ENCODE measurements at places on chromosomes 12 and 14.

GRCh38 chr12:122942637-122943036 is 23.6 kb downstream of the ABCB9 start:
- no peak for DNase-seq

- no peak for DNase-seq
Measured at GRCh38 chr14:61343471-61343870, 22.1 kb downstream of the PRKCH start.

GRCh38 chr14:104249706-104250105 is 111.3 kb downstream of the KIF26A start:
- no peak for DNase-seq

DNA sequence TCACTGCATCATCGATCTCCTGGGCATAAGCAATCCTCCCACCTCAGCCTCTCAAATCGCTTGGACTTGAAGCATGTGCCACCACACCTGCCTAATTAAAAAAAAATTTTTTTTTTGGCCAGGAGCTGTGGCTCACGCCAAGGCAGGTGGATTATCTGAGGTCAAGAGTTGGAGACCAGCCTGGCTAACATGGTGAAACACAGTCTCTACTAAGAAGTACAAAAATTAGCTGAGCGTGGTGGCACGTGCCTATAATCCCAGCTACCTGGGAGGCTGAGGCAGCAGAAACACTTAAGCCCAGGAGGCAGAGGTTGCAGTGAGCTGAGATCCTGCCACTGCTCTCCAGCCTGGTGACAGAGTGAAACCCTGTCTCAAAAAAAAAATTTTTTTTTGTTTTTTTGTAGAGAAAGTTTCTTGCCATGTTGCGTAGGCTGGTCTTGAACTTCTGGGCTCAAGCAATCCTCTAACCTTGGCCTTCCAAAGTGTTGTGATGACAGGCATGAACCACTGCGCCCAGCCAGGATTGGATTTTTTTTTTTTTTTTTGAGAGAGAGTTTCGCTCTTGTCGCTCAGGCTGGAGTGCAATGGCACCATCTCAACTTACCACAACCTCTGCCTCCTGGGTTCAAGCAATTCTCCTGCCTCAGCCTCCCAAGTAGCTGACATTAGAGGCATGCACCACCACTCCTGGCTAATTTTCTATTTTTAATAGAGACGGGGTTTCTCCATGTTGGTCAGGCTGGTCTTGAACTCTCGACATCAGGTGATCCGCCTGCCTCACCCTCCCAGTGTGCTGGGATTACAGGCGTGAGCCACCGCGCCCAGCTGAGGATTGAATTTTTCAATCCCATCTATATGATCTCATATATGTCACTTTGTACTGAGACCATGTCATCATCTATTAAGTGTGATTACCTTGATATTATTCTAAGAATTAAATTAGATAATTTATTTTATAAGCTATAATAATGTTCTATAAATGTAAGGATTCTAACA is 12.4 kb downstream of the SLC2A3 start:
- no peak for DNase-seq

GRCh38 chr14:58972233-58973017 is 216.0 kb upstream of the DAAM1 start:
- DNase-seq = no peak

DNA sequence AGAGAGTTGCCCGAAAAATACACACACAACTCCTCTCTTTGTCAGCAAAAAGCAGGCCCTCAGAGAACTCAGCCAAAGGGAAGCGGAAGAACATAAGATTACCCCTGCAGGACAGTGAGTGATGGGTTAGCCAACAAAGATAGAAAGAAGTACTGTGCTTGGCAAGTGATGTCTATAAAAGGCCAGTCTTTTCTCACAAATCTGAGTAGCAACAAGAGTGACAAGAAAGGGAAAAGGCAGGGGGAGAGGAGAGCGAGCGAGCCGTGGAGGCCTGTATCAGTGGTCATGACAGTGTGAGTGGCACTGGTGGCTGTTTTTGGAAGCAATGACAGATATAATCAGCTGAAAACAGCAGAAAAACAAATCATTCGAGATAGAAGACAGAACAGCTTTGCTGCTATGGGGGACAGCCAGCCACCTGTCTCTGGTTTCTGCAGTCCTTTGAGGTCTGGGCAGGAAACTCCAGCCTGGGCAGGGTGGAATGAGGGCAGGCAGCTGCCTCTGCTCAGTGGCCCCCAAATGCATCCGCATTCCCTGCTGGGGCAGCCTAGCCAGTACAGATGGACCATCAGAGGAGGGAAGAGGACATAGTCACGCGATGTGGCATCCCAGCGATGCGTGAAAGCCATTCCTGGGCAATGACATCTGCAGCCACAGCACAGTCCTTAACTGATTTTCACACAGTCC is 74.7 kb downstream of the TRIM9 start:
- no peak for DNase-seq

- no peak for DNase-seq
Measured at GRCh38 chr12:54161481-54162437, 27.0 kb downstream of the SMUG1 start.

Measured in foreskin keratinocyte (primary cell).